Stimulated activated CD4-positive, alpha-beta T cell treated with anti-CD3 and anti-CD28 coated beads, Interleukin-15, amount 100 ng/mL, for 48 hours (primary cell): ENCODE measurements at places on chromosomes 13 and 19.

GRCh38 chr13:27079421-27079958 lies 92.1 kb downstream of the USP12 start:
- no peak for DNase-seq

GRCh38 chr13:84812789-84813188 lies 930.5 kb upstream of the SLITRK1 start:
- no peak for DNase-seq

- no peak for DNase-seq
Measured at GRCh38 chr13:98206946-98207345, 29.9 kb upstream of the RNF113B start.

DNA sequence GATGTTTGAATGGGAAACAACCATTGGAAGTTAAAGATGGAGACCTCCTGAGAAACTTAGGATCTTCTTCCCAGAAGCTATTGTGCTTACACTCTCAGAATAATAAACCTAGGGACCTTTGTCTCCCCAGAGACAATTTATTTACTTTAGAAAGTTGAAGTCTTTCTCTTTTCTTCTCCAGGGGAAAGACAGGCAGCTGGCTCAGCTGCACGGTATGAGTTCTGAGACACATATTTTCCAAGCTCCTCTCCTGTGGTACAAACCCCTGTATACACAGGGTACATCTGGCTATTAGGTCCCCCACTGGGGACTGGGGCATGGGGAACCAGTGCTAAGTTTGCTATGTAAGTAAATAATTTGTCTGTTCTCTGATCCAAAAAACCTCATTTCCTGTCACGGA lies 67.5 kb upstream of the POSTN start:
- DNase-seq, result no peak

GRCh38 chr19:49133621-49134454 lies 14.5 kb downstream of the PPFIA3 start:
- peak; percentile 58 for DNase-seq

GRCh38 chr13:85528491-85529217 lies 270.6 kb downstream of the SLITRK6 start:
- DNase-seq, result no peak

- DNase-seq, result peak; percentile 23
Measured at GRCh38 chr13:100131863-100132574, 43.1 kb downstream of the PCCA start.

GRCh38 chr13:26867451-26868091 lies 107.0 kb upstream of the GPR12 start:
- DNase-seq, result no peak

DNA sequence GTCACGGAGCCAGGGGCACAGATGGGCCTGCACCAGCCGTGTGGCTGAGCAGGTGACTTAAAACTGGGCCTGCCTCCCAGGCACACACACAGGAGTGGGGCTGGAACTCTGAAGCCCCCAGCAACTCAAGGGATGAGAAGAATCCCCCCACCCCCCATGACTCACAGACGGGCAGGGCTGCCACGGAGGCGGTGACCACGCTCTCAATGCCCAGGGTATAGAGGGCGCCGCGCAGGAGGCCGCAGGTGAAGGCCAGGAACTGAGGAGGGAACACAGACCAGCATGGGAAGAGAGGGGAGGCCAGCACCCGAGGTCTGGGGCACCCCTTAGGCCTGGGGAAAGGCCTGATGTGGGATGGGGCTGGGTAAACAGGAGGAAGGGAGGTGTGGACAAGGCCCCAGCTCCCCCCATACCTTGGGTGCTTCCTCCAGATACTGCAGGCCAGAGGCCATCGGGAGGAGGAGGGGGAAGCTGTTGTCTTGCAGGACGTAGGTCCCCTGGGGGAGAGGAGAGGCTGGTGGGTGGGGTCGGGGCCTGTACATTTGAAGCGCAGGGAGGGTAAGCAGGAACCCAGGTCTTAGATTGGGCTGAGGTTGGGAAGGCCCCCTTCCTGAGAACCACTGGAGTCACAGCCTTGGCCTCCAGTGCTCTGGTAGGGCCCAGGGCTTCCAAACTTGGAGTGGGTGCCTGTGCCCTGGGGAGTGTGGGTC lies 3.1 kb upstream of the NKPD1 start:
- DNase-seq, result no peak

DNA sequence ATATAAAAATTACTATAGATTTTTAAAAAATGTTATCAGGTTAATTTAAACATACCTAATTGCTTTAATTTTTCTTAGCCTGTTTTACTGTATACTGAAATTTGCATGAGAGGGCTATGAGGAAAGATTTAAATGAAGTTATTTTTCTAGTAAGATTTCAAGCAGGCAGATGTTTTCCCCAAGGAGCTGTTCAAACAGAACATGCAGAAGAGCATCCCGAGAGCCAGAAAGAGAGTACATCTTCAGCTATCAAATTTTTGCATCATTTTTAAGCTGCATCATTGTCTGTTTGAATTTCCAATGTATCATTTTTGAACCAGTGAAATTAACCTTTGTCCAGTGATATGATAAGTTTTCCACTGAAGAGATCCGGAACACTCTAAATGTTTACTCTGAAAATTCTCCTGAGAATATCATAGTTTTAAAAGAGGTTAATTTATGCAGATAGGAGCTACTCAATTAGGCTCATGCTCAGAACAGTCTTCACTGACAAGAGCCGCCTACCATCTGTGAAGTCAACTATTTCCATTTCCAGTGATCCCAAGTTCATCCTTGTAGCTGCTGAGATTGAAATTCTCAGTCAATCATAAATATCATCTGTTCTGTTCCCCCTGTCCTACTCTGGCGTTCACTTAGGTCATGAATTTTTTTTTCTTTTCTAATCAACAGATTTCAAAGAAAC lies 467.7 kb upstream of the NBEA start:
- DNase-seq, result no peak

GRCh38 chr19:29724102-29724641 lies 9.1 kb upstream of the C19orf12 start:
- DNase-seq, result no peak

DNA sequence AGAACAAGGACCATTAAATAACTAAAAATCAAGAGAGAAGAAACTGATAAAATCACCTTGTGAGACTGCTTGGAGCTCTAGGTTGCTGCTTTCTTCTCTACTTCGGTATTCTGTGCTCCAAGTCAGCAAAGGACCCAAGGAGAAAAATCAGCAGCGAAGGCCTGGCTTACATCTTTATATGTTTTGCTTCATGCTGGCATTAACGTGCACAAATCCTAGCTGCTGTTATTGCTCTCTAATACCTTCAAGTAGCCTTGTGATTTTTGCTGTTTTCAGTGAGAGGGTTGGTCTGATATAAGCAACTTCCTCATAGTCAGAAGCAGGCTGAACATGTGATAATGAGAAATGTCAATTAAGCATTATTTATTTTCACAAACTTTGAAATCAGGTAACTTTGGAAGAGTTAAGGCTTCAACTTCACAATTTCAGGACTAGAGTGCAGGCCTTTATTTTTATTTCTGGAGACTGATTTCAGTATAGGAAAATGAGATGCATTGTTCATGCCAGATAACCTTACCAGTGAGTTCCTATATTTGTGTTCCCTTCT lies 365.1 kb downstream of the SLC7A1 start:
- DNase-seq, result no peak

GRCh38 chr19:48900477-48901406 lies 630 bp downstream of the NUCB1 start:
- DNase-seq, result no peak

DNA sequence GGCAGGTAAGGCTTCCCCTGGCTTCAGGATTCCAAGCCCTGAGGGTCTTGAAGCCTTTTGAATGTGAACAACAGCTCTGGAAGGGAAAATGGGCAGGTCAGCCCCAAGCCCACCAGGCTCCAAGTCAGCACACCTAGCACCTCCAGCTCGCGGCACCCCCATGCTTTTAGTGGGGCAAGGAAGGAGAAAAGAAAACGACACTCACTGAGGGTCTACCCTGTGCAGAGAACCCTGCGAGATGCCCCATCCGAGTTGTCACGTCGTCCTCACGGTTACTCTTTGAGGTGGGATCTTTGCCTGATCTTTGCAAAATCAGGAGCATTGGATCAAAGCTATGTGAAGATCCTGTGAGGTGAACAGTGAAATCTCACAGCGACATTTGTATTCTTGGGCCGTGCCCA lies 5.7 kb upstream of the F10 start:
- no peak for DNase-seq

GRCh38 chr13:95793018-95793555 lies 116.1 kb downstream of the DNAJC3 start:
- no peak for DNase-seq

GRCh38 chr13:24076109-24076508 lies 84.4 kb upstream of the SPATA13 start:
- DNase-seq, result no peak

DNA sequence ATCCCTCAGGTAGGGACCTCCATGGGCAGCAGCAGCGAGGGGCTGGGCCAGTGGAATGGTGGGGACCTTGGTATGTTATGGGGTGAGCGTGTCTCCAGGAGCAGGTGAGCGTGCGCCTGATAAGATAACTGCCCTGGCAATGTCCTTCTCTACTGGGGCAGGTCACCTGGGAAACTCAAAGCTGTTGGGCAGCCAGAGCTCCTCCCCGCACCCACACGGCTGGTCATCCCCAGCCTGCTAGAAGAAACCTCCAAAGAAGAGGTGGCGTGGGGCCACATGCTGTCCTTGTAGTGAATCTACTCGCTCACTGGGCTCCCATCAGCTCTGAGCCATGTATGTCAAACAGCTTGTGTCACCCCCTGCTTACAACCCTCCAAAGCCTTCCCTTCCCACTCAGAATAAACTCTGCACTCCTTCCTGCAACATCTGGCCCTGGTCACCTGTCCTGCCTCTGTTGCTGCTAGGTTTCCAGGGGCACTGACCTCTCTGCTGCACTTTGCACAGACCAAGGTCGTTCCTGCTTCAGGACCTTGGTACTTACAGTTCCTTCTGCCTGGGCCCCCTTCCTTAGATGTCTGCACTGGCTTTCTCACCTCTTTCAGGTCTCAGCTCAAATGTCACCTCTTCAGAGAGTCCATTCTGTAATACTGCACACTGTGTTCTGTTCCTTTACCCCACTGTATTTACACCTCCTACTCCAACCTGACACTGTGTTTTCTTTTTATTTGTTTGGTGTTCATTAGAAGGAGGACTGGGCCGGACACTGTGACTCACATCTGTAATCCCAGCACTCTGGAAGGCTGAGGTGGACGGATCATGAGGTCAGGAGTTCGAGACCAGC lies 1.8 kb upstream of the ATP4A start:
- DNase-seq, result no peak

DNA sequence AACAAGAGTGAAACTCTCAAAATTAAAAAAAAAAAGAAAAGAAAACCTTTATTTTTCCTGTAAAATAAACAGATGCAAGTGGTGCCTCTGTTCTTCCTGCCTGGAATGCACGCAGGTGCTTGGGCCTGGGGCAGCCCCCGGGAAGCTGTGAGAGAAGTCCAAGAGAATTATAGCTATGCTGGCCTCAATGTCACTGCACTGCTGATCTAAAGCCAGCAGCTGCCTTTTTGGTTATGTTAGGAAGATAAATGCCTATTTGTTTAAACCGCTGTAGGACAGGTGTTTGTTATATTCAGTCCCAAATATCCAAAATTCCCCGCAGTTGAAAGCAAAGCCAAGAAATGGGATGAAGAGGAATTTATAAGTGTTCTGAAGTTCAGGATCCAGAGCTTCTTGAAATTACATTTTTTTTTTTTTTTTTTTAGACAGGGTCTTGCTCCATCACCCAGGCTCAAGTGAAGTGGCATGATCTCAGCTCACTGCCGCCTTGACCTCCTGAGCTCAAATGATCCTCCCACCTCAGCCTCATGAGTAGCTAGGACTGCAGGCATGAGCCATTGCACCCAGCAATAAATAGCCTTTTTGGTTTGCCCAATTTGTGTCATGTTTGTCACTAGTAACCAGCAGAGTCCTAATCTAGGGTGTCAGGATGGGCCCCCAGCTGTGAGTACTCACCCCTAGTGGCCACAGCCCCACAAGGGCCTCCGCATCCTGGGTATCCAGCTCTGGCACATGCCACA lies 2.2 kb downstream of the RINL start:
- no peak for DNase-seq

DNA sequence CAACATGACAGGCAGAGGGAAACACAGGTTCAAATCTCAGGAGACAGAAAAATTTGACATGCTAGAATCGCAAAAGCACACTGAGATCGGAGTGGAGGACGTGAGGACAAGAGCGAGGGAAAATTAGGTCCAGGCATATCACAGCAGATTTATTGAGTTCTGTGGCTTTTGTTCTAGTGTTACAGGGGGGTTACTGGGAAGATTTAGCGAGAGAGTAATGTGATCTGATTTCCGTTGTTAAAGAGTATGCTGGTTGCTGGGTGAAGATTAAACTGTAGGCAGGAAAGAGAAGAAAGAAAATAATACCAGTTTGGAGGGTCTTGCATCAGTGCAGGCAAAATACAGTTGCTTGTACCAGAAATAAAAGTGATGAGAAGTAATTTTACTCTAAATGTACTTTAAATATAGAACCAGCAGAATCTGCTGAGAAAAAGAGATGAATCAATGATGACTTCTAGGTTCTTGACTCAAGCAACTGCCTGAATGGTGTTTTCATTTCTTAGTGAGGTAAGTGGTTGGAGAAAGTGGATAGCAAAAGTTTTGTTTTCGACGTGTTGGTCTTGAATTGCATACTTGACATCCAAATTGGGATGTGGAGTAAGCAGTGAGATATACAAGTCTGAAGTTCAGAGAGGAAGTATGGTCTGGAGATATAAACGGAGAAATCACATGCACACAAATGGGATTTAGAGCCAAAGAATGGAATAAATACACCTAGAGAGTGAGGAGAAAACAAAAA lies 35.7 kb downstream of the UFM1 start:
- no peak for DNase-seq

DNA sequence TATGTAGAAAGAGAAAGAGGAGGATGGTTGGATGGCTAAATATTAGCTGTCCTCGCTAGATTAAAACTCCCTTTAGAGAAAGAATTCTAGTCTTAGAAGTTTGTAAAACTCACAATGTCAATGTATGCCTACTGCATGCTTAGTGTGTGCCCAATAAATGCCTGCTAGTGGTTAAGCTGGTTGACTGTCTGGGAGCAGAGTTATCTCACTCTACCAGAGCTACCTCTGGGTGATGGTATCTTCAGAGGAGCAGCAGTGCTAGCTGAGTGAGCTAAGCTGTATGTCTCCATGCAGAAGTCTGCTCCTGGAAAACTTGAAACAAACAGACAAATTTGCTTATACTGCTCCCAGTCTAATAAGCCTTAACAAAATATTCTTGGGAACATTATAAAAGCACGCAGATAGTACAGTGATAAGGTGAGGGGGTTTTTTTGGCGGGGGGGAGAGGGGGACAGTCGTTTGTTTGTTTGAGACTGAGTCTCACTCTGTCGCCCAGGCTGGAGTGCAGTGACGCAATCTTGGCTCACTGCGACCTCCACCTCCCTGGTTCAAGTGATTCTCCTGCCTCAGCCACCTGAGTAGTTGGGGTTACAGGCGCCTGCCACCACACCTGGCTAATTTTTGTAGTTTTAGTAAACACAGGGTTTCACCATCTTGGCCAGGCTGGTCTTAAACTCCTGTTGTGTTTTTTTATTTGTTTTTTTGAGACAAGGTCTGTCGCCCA lies 202.8 kb upstream of the TSC22D1 start:
- DNase-seq, result no peak

DNA sequence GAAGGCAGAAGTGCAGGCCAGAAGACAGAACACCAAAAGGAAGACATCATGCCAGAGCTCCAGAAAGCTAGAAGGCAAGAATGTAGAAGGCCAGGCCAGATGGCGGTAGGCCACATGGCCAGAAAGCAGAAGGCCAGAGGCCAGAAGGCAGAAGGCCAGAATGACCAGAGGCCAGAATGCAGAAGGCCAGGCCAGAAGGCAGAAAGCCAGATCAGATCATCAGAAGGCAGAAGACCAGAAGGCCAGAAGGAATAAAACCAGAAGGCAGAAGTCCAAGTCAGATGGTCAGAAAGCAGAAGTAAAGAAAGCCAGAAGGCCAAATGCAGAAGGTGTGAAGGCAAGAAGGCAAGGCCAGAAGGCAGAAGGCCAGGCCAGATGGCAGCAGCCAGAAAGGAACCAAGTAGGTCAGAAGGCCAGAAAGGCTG lies 185.0 kb downstream of the TUBA3C start:
- DNase-seq, result no peak
